ENCODE measurements at places on chromosomes 4 and X.

GRCh38 chrX:27890611-27891010 lies 82.8 kb downstream of the MAGEB10 start:
- no peak for DNase-seq

DNA sequence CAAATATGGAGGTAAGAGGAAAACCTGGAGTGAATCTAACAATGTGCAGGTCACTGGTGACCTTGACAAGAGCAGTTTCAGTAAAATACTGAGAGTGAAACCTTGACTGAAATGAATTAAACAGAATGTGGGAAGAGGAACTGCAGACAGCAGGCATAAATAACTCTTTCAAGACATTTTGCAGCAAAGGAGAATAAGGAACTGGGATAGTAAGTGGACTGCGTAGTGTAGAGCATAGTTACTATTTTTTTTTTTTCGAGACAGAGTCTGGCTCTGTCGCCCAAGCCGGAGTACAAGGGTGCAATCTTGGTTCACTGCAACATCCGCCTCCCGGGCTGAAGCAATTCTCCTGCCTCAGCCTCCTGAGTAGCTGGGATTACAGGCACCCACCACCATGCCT lies 24.0 kb downstream of the RBMX start:
- no peak for DNase-seq

DNA sequence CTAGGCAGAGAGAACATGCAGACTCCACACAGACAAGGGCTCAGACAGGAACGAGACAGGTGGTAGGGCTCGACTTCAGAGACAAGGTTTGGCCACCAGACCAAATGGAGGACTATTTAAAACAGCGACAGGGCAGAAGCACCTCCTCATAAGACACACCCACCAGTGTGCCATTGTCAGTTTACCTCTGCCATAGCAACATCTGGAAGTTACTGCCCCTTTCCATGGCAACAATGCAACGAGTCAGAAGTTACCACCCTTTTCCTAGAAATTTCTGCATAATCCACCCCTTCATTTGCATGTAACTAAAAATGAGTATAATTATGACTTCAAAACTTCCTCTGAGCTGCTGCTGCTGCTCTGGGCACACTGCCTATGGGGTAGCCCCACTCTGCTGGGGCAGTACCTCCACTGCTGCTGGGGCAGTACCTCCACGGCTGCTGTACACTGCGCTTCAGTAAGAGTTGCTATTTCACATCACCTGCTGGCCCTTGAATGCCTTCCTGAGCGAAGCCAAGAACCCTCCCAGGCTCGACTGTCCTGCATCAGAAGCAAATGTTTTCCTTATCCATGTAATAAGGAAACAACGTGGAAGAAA lies 2222.3 kb upstream of the AGA start:
- DNase-seq, result no peak

DNA sequence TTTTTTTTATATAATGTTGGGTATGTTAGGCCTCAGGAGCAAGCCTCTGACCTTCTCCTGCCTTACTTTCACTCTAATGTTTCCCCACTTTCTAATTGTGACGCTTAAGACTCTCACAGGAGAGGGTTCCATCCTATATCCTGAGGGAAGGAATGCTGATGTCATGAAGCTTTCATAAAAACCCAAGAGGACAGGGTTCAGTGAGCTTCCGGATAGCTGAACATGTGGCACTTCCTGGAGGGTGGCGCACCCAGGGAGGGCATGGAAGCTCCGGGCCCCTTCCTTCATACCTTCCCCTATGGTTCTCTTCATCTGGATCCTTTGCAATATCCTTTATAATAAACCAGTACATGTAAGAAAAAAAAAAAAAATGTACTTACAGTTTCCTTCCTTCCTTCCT lies 48.0 kb upstream of the TMPRSS11E start:
- no peak for DNase-seq

DNA sequence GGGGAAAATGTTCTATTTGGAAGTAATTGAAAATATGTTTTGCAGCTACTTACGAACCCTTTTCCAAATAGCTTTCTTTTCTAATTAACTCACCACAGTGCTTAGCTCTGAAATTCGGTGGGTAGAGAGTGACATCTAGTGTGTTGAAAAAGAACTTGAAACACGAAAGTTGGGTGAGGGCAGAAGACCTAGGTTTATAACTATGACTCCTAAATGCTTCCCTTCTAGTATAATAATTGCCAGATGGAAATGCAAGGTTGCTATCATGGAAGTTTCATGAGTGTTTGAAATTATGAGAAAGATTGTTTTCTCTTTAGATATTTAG lies 77.3 kb upstream of the NOCT start:
- peak; percentile 62 for DNase-seq

GRCh38 chr4:39521253-39521919 lies 5.9 kb downstream of the UGDH start:
- no peak for DNase-seq

GRCh38 chr4:74969507-74970474 lies 36.9 kb downstream of the PARM1 start:
- no peak for DNase-seq

- no peak for DNase-seq
These were observed 42.1 kb downstream of the RHOH start for GRCh38 chr4:40238700-40239548.

GRCh38 chrX:118228041-118228440 lies 111.4 kb upstream of the KLHL13 start:
- no peak for DNase-seq

Data from NCI-H1417 treated with DMSO at 0.1 percent for 48 hours (cell line).